Stimulated activated CD4-positive, alpha-beta T cell treated with anti-CD3 and anti-CD28 coated beads, Interleukin-2, amount 100 ng/mL, for 24 hours (primary cell): ENCODE measurements at places on chromosomes 1 and 21.
A peak's percentile ranks its signal among the peaks of the same experiment; 100 is the strongest.

GRCh38 chr1:203860396-203861025 is 888 bp upstream of the SNRPE start:
- no peak for DNase-seq

- no peak for DNase-seq
These were observed 47.5 kb upstream of the EEIG2 start for GRCh38 chr1:108512239-108513043.

- DNase-seq = no peak
These were observed 21.2 kb upstream of the APOBEC4 start for GRCh38 chr1:183674339-183674738.

DNA sequence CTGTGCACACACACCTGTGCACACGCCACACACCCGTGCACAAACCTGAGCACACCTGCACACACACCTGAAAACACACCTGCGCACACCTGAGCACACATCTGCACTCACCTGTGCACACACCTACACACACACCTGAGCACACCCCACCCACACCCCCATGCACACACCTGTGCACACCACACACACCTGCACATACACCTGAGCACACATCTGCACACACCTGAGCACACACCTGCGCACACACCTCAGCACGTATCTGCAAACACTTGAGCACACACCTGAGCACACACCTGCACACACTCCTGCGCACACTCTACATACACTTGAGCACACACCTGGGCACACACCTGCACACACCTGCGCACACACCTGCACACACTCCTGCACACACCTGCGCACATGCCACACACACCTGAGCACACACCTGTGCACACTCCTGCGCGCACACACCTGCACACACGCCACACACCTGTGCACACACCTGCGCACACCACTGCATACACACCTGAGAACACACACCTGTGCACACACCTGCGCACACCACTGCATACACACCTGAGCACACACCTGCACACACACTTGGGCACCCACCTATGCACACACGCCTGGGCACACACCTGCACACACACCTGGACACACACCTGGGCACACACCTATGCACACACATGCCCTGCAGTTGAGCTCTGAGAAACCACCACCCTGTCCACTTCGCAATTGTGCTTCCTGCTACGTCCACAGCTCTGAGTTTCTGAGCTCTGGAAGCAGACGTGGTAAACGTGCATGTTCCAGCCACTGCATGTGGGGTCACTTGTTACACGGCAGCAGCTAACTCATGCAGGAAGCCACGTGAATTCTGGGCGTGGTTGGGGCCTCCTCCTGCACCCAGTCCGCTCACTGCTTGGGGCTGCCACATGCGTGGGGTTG is 8.0 kb upstream of the C1orf159 start:
- no peak for DNase-seq

DNA sequence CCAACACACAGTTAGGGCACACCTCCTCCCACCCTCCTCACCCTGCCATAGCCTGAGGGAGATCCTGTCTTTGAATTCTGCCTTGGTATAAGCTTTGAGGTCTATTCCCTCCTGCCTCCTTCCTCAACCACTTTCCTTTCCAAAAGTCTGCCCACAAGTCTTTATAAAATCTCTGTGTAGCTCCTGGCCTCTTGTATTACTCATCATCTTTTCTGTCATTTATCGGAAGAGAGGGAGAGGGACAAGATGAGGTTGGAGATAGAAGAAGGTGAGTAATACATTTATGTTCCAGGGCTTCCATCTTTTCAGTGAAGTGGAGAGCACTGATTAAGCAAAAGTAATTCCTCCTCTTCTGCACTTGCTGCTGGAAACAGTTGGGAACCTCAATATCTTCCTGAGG is 30.5 kb upstream of the EFCAB14 start:
- no peak for DNase-seq

GRCh38 chr21:36589352-36589971 is 109.5 kb upstream of the SIM2 start:
- peak; percentile 46 for DNase-seq

- DNase-seq = no peak
These were observed 107.0 kb downstream of the DAB1 start for GRCh38 chr1:57316861-57317260.

- DNase-seq = no peak
These were observed 356.3 kb upstream of the PRMT6 start for GRCh38 chr1:106700211-106700610.

GRCh38 chr1:101453844-101454243 is 217.0 kb downstream of the S1PR1 start:
- DNase-seq = no peak

- no peak for DNase-seq
These were observed 64.6 kb upstream of the EFHD2 start for GRCh38 chr1:15344800-15345704.

GRCh38 chr21:44291936-44292811 is 6.5 kb downstream of the AIRE start:
- DNase-seq = no peak

DNA sequence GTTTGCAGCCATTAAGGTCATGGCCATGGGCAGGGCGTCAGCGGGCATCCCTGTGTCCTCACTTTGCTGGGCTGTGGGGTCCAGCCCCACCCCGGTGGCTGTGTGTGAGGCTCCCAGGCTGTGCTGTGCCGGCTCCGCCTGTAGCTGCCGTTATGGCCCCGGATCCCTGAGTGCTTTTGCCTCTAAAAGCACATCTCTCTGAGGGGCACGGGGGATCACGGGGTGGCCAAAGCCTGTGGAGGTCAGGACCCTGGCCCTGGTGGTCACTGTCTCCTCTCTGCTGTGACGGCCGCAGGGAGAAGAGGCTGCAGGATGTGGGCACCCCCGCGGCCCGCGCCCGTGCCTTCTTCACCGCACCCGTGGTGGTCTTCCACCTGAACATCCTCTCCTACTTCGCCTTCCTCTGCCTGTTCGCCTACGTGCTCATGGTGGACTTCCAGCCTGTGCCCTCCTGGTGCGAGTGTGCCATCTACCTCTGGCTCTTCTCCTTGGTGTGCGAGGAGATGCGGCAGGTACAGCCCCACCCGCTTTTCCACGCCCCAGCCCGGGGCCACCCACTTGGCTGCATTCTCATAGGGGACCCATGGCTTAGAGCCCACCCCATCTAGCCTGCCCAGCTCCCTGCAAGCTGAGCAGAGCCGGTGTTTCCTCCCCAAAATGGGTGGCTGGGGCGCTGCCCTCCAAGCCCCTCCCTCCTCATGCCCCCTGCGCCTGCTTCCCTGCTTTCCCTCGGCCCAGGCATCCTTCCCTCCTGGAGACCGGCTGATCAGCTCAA is 48.2 kb downstream of the TRPM2 start:
- DNase-seq = peak; percentile 6

DNA sequence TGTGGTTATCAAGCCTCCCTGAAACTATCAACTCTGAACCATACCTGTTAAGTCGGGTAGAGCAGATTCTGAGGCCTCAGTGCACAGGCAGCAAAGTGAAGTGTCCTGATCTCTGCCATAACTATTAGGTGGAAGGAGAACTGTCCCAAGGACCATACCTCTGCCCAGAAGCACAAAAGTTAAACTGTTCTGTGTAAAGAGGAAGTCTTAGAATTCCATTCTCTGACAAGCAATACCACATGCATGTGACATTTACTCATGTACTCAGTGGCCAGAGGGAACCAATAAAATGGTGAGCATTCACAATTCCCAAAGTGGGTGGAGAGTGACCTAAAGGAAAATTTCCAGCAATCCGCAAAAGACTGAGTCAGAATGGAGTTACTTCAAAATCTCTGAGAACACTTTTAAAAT is 61.0 kb downstream of the TOR3A start:
- no peak for DNase-seq

DNA sequence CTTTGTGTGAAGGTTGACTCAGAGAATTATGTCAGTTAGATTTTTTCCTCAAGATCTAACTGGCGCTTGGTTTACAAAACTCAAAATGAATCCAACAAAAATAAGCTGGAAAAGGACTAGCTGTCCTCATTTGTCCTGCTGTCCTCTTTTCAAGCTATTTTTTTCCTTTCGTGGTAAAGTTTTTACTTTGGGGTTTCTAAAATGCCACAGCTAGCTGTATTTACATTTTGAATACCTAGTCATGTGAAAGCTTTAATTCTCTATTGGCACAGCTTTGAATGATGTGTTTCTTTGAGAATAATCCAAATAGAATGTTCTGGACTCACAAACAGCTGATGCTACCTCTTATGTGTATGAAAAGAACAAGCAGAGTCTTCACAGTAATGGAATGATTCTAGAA is 673.6 kb upstream of the NR5A2 start:
- DNase-seq = no peak

DNA sequence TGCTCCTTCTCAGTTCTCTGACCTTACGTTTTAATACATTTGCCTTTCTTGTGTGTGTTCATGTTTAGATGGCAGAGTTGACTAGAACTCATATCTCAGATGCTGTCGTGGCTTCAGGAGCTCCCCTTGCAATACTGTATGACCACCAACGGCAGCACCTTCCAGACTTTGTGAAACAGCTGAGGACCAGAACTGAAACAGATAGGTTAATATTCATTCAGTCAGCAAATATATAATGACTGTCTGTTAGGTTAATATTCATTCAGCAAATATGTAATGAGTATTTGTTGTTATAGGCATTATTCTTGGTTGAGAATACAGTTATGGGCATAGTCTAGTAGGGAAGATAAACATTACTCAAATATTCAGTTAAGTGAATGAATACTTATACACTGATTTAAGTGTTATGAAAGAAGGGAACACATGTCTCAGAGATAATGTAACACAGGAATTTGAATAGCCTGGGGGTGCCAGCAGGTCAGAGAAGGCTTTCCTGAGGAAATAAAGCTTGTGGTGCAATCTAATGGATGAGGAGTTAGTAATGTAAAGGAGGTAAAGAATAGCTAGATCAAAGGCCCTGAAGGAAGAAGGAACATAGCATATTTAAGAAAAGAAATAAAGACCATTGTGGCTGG is 88.5 kb downstream of the CEP350 start:
- no peak for DNase-seq

DNA sequence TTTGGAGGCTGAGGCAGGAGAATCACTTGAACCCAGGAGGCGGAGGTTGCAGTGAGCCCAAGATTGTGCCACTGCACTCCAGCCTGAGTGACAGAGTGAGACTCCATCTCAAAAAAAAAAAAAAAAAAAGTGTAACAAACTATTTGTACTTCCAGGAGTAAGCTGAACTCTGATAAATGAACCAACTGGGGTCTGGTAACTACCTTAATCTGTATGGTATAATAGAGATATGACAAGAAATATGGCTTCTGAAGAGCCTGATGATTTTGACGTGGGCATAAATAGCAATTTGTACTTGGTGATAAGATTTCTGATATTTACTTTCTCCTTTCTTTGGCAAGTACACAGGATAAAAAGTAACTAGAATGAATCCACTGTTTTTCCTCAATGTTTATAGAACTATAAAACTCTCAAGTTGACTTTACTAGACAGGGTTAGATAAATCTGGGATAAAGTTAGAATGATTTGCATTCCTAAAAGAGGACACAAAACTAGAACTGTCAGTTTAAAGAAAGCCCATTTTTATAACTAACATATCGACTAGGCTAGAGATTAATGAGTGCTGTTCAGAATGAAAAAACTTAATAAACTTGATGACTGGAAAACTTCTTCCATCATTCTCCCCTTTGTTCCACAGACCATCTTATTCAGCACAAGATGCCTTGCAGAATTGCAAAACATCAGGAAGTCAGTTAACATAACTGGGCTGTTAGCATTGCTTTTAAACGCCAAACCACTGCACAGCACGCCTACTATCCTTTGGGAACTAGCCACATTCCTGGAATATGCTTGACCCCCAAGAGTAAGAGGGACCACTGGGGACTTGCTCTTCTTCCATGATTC is 51.5 kb upstream of the EDARADD start:
- DNase-seq = no peak

GRCh38 chr1:33501309-33501708 is 28.9 kb downstream of the ZSCAN20 start:
- DNase-seq = no peak

DNA sequence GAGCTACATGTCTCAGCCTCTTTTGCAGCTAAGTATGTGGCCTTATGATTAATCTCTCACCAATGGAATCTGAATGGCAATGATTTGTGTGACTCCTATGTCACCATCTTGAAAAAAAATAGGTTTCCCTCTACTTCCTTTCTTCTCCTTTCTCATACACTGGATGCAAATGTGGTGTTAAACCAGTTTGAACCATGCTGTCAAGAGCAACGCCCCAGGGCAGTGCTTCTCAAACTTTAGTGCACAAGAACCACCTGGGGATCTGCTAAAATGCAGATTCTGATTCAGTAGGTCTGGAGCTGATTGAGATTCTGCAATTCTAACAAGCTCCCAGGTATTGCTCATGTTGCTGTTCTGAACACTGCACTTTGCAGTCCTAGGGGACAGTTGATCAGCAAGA is 44.7 kb upstream of the ZNF644 start:
- DNase-seq = no peak

GRCh38 chr1:230105754-230106625 is 39.0 kb downstream of the GALNT2 start:
- no peak for DNase-seq
